ENCODE measurements at places on chromosomes 1 and 21.

- no peak for DNase-seq
Measured at GRCh38 chr21:35159881-35160280, 110.8 kb upstream of the RUNX1 start.

DNA sequence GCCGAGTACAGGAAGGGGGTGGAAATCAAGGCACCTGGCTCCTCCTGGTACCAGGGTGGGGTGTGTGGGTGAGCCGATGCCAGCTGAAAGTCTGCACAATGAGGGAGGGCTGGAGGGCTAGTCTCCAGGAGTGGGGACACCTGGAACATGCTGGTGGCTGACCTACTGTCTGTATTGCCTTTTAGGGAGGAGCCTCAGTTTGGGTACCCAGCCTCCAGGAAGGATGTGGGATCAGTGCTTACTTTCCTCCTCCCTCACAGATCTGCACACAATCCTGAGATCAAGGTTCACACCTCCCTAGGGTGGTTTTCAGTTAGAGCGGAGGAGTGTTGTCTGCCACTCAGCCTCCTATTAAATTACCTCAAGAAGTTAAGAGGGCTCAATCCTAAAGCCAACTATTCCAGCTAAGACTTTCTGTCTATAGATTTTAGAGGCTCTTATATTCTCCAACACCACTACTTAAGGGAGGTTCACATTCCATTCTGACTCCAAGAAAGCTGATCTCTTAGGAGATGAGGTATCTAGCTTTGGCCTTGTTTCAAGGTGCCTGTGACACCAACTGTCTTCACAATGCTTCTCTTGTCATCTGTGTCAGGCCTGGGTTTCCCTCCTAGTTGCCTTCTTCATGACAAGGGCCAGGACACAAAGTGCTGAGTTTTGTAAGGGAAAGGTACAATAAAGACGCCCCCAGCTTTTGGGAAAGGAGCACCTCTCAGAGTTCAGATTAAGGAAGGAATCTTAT is 15.7 kb downstream of the SSR2 start:
- DNase-seq, result peak; percentile 42

DNA sequence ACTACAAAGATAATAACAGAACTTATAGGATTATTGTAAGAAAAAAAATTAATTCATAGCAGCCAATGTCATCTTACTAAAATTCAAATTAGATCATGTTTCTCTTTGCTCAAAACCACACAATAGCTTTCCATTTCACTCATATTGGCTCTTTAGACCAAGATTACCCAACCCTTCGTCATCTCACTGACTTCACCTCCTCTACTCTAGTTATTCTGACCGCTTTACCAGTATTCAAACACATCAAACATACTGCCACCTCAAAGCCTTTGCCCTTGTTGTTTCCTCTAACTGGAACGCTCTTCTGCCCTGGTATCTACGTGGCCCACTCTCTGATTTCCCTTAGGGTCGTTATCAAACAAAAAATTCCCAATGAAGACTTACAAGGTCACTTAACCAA is 1.7 kb downstream of the ANGPTL3 start:
- DNase-seq, result no peak

DNA sequence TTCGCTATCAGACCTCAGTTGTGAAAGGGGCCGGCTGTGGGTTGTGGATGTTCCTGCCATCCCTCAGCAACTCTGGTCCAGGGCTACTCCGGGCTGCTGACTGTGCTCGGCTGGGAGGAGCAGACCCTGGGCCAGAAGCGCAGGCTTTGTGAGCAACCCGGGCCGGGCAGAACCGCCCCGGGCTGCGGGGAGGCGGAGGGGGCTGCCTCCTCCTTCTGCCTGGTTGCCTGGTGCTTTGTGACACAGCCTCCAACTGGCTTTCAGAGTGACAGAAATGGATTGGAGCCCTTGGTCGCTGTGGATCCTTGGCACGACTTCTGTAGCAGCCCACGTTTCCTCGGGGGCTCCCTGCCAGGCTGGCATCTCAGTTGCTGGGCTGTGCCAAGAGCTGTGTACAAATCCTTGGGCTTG is 10.0 kb downstream of the DRAXIN start:
- DNase-seq, result no peak

GRCh38 chr1:163271535-163271934 is 50.2 kb upstream of the NUF2 start:
- no peak for DNase-seq

- DNase-seq, result no peak
Measured at GRCh38 chr1:172373864-172374263, 46.6 kb upstream of the C1orf105 start.

GRCh38 chr1:232586679-232587078 is 43.3 kb downstream of the SIPA1L2 start:
- no peak for DNase-seq

DNA sequence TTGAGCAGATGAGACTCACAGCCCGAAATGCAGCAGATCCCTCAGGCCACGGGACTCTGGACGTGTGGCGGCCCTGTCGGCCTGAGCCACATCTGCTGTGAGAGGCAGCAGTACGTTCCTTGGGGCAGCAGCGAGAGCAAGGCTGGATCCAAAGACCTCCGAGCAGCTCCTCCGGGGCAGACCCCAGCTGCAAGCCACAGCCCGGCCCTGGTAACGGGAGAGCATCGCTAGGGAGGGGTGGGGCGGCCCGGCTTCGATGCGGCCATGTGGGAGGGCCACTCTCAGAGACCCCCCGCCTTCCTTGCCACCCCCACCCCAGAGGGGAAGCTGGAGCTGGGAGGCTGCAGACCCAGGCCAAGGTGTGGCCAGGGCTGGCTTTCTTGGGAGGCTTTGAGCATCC is 17.8 kb downstream of the PRKCZ start:
- no peak for DNase-seq

DNA sequence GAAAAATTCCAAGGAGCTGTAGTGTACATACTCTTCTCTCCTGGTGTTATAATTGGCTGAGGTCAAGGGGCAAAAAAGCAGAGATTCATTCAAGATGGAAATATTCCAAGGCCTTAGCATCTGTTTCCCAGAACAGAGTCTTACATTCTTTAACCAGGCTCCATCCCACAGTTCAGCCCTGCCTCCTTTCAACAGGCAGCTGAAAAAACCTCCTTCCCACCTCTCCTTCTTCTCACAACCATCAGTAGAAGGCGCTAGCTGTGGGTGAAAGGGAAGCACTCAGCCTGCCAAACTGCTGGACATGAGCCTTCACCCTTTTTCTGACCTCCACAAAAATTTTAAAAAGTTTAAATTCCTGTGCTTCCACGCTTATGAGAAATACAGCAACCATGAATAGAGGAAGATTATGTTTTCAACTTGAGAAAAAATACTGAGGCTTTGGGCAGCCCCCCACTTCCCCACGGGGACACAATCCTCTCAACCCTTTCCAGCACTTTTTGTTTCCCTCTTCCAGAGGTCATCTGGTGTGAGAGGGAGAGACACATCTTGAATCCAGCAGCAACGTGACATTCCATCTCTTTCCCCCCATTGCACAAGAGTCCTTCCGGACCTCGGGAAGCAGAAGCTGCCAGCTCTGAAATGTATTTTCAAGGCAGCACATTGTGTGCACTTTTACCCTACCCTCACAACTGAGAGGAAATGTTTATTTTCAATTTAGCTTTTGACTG is 43.2 kb upstream of the FMO2 start:
- no peak for DNase-seq

GRCh38 chr21:41170442-41170841 is 2.5 kb downstream of the BACE2 start:
- DNase-seq, result peak; percentile 41

GRCh38 chr1:44803312-44804095 is 3.3 kb downstream of the PLK3 start:
- DNase-seq, result no peak

DNA sequence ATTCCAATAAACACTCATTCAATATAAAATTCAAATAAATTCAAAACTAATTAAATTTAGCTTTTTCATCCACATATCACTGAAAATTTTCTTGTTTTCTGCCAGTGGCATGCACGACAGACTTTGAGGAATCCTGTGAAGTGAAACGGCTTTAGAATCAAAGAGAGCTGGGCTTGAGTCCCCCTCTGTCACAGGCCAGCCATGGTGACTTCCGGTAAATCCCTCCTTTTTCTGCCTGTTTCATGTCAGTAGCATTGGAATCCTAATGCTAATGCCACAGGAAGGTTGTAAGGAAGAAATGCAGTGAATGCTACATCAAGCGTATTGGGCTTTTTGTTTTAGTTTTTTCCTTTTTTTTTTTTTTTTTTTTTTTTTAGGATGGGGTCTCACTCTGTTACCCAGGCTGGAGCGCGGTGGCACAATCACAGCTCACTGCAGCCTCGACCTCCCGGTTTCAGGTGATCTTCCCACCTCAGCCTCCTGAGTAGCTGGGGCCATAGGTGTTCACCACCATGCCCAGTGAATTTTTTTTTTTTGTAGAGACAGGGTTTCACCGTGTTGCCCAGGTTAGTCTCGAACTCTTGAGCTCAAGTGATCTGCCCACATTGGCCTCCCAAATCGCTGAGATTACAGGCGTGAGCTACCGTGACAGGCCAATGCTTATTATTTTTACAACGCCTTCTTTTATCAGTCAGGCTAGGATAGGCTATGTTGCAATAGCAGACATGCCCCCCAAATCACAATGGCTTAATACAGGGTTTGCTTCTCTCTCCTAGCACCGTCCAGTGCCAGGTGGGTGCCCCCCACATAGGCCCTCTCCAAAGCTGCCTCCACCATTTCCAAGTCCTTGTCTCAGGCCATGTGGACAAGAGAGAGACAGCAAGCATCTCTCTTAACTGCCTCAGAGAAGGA is 3.6 kb upstream of the MATN1 start:
- no peak for DNase-seq

DNA sequence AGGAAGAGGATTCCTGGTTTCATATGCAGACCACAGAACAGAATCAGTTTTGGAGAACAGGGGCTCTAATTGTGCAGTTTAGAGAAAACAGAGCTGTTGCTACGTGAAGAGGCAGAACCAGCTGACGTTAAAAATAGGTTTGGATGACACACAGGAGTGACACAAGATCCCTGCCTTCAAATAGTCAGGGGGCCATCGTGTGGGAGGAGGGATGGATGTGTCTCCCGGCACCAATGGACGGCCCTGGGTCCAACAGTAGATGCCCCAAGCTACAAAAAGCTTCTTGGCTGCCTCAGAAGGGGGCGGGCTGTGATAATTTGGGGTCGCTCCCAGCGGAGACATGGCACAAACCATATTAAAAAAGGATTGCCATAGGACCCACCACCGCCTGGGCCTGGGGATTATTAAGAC is 87.8 kb downstream of the MRPL37 start:
- DNase-seq, result no peak

- peak; percentile 23 for DNase-seq
Measured at GRCh38 chr1:154445040-154445472, 39.9 kb downstream of the IL6R start.

DNA sequence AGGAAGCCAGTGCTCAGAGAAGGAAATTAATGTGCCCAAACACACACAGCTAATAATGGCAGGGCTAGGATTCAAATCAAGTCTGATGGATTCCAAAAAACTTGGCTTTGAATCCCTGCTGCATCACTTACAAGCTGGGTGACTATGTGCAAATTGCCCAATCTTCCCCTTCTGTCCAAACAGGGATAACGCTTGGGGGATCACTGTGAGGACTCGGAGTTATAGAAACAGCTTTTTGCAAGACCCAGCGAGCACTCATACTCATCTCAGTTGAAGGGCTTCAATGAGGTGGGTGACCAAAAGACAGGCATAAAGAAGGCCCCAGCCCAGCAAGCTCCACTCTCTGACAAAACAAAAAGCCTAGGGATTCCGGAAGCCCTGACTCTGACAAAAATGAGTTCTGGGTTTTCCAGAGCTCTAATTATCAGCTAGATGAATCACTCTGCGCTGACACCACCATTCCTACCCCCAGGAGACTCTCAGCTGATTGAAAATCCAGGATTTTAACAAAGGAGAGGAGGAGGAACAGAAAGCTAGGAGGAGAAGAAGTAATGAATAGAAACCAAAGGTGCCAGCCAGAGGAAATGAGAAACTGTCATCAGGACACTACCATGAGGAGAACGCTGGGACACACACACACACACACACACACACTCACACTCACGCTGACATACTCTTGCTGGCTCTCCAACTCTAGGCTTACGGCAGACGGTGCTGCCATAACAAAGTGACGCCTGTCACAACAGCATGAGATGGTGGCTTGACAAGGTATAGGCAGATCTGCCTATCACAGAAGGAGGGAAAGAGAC is 1.6 kb upstream of the STK40 start:
- no peak for DNase-seq

GRCh38 chr1:245858022-245858721 is 648.9 kb downstream of the SMYD3 start:
- no peak for DNase-seq

GRCh38 chr1:55310505-55310971 is 95.4 kb upstream of the USP24 start:
- no peak for DNase-seq

GRCh38 chr1:201335174-201335870 is 42.2 kb downstream of the TNNT2 start:
- no peak for DNase-seq

GRCh38 chr1:28601696-28602095 is 9.6 kb downstream of the RAB42 start:
- no peak for DNase-seq

GRCh38 chr1:162846256-162847212 is 14.4 kb downstream of the CCDC190 start:
- DNase-seq, result no peak

DNA sequence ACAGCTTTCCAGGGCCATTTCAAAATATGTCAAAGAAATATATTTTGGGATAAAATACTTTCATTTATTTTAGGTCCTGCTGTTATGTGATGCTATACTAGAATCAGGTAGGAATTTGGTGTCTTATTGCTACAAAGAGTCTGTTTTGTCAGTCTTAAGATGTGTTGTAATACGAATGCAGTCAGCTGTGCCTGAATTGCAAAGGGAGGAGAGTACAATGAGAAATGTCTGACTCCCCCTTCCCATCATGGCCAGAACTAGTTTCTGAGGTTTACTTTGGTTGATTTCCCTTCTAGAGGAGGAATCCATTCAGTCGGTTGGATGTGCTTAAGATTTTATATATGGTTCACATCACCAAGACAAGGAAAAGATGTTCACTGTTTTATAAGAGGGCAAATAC is 75.7 kb upstream of the TNFSF18 start:
- no peak for DNase-seq

DNA sequence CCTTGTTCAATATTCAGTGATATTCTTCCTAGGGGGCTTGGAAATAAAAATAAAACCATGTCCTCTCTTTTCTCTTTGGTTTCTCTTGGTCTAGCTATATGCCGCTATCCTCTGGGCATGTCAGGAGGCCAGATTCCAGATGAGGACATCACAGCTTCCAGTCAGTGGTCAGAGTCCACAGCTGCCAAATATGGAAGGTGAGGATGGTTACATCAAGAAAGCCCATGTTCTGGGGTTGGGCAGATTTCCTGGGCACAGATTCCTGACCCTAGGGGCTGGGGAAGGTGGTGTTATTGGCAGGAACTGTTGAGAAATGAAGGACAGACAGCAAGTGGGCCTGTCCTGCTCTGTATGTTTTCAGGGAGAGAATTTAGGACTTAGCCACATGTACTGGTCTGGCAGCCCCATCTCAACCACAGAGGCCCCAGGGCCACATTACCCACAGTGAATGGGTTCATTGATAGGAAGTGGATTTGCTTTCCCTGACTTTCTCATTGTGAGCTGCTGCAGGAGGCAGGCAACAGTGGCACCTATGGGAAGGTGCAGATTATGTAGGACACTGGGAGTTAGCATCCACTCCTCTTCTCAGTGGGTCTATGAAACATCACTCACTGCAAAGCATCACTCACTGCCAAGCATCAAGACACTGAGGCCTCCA is 37.4 kb upstream of the HSD17B7 start:
- DNase-seq, result no peak
